ENCODE measurements at places on chromosomes 4 and X.

- DNase-seq, result no peak
These were observed 7.4 kb upstream of the TNIP2 start for GRCh38 chr4:2763511-2763967.

GRCh38 chr4:108830509-108831244 lies 67.8 kb upstream of the ETNPPL start:
- DNase-seq, result no peak

- no peak for DNase-seq
These were observed 144.1 kb downstream of the SOWAHB start for GRCh38 chr4:76753814-76754213.

- DNase-seq, result no peak
These were observed 53.1 kb downstream of the ANKRD17 start for GRCh38 chr4:73205482-73205881.

DNA sequence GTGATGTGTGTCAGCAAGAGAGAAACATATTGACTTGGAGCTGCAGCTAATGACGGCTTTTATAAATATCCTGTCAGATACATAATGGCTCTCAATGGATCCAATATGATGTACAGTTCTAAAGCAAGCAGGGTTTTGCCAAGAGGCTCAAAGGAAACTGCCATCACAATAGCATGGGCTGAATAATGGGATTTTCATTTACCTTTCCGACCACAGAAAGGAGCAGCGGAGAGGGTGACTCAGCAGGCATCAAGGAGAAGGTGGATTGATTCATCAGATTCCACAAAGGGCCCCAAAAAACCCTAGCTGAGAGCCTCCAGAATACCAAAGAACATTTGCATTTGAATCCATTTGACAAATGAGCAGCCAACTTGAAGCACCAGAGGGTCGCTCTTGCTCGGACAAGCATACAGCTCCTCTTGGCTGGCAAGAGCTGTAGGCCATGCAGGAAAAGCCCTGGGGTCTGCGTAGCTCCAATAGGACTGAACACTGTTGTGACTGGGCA lies 355.7 kb upstream of the NOCT start:
- DNase-seq, result no peak

- DNase-seq, result no peak
These were observed 72.6 kb downstream of the TMEM131L start for GRCh38 chr4:153538487-153539357.

GRCh38 chrX:150032742-150033141 lies 94.5 kb upstream of the EOLA2 start:
- DNase-seq, result no peak

Data from stimulated activated CD8-positive, alpha-beta memory T cell treated with anti-CD3 and anti-CD28 coated beads, Interleukin-4, amount 100 ng/mL, for 1 hour (primary cell).